ENCODE measurements at places on chromosomes 2 and 18.

- DNase-seq: no peak
Observed at GRCh38 chr18:38751898-38752297, 1186.3 kb upstream of the CELF4 start.

GRCh38 chr2:109450574-109451273 lies 163.0 kb downstream of the SEPTIN10 start:
- DNase-seq: no peak

GRCh38 chr2:144183727-144184126 lies 336.2 kb downstream of the ZEB2 start:
- no peak for DNase-seq

GRCh38 chr18:66682855-66683322 lies 79.0 kb upstream of the CDH19 start:
- DNase-seq: no peak

DNA sequence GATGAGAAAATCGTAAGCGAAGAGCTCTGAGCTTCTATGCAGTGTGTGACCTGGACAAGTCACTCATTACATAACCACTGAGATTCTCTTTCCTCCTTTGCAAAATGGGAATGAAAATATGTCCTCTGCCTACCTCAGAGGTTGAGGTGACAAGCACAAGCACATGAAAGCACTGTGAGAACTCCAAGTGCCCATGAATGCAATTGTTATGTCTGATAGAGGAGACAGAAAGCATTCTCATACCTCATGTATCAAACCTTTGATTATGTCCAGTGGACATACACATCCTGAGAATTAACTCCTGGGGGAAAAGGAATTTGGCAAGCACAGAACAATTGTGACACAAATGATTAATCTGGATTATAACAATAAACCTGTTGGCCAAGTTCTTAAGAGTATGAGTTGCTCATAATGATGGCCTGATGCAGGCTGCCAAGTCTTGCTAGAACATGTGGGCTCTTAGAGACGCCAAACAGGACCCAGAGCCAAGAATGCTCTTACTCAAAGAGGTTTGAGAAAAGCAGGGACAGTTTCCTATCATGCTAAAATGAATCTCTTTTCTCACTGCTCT lies 8.5 kb upstream of the RMDN2 start:
- no peak for DNase-seq

- no peak for DNase-seq
Observed at GRCh38 chr18:44708451-44709083, 27.9 kb downstream of the SETBP1 start.

DNA sequence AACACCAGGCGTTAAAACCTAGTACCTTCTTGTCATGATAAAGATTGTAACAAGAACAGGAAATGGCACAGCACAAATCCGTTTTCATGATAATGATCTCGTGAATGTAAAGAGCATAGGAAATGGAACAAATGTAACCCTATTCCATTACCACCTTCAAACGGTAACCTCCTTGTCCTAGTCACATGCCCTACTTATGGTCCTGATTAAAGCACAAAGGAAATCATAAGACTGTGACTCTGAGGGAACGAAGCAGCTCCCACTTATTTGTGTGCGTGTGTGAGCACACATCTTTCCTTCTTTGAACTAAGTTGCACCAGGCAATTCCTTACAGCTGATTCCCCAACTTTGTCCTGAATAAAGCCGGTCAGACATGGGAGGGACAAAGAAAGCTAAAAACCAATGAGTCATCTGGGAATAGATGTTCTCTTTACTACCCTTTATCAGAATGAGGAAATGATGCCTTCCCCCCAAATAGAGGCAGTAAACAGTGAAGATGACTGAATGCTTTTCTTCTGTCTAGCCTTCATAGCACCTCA lies 192.6 kb downstream of the IKZF2 start:
- DNase-seq: no peak

- no peak for DNase-seq
Observed at GRCh38 chr2:72778410-72778809, 47.4 kb downstream of the EXOC6B start.

- DNase-seq: no peak
Observed at GRCh38 chr2:8626572-8626971, 55.3 kb upstream of the ID2 start.

- peak; percentile 26 for DNase-seq
Observed at GRCh38 chr2:2743164-2743571, 412.1 kb upstream of the MYT1L start.

DNA sequence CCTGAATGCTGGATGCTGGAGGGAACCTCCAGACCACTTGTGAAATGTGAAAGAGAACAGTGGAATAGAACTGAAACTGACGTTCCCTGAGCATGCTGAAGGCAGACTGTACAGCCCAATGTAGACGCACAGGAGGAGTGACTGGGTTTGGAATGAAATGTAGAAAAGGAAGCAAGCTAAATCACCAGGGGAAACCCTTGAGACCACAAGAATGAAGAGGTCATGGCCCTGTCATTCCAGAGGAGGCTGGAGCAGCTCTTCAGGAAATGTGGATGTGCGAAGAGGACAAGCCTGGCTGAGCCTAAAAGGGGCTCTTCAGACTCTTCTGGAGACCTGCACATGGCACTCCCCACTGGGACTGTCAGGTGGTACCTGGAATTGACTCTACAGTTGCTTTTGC lies 118.5 kb upstream of the ALPP start:
- peak; percentile 72 for DNase-seq

GRCh38 chr18:49743117-49743567 lies 70.2 kb downstream of the ACAA2 start:
- no peak for DNase-seq

DNA sequence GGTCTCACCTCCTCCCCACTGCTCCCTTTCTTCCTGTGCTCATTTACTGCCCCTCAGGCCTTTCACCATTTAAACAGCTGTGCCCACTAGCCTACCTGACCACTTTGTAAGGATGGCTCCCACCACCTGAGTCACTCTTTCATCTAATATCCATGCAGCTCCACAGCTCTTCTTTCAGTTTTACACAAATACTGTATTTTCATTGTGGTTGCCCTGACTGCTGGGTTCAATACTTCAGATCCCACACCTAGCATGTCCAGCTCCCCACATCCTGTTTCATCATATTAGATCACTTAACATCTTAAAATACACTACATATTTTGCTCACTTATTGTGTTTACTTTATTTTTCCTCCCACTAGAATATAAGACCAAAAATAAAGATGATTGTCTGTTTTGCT lies 1110.6 kb downstream of the TSN start:
- no peak for DNase-seq

- no peak for DNase-seq
Observed at GRCh38 chr2:136319651-136320050, 201.7 kb upstream of the CXCR4 start.

DNA sequence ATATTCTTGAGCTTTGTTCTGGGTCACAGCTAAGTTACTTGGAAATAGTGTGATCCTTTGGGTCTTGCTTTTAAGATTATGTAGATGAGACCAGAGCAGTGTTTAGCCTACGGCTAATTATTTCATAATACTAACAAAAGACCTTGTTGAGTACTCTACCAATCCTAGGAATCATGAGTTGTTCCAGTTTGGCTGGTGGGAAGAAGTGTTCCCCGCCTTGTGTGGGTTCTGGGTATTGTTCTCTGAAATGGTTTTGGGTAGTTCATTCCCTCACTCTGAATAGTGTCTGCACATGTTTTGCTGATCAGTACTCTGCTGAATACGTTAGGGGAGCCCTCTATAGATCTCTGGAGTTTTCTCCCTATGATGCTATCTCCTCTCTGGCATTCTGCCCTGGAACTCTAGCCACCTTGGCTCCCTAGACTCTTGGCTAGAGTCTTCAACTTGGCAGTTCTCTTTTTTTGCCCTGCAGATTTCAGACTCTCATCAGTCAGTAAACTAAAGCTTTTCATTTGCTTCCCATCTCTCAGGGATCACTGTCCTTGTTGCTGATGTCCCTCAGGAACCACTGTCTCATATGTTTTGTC lies 48.4 kb downstream of the NEMP2 start:
- no peak for DNase-seq

DNA sequence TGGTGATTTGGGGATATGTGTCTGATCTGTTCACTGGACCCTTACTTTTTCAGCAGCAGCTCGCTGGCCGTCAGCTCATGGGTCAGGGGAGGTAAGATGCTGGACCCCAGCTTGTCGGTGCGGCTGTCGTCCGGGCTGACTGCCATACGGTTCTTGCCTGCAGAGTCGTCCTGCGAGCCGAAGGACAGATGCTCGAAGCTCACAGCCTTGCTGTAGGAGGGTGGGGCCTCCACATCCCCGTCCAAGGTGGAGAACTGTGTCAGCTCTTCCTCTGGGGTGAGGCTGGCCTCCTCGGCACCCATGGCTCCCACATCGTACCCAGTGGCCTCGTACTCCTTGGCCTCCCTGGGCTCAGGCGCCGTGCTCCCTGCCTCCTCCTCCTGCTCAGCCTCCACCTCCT lies 179.5 kb downstream of the NAPG start:
- DNase-seq: no peak

DNA sequence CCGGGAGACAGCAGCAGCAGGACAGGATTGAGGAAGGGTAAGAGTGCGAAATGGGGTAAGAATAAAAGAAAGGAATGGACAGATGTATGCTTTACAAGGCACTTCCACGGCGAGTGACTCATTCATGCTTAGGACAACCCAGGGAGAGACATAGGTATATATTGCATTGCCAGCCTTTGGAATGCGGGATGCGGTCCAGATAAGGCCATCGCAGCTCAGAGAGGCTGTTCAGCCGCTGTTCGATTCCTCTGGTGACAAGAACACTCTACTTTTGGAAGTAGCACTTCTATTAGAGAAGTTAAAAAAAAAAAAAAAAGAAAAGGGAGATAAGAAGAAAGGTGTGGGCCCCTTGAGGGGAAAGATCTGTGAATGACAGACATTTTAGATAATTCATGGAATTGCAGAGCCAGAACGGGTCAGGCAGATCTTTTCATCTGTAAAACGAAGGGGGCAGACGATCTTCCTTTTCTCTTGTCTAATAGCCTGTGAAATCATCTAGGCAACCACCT lies 819 bp upstream of the NCOA1 start:
- peak; percentile 88 for DNase-seq

DNA sequence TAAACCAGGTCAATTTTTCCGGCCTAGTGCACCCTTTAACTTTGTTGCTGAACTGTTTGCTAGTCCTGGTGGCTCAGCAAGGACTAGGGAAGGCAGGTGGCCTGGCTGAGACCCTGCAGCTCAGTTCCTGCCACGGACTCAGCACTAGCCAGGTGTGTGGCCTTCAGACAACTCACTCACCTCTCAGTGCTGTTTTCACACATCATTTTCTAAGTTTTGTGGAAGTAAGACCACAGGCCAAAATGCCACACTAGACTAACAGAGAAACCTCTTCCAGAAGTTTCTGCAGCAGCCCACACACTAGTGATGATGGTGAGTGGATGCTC lies 65.9 kb upstream of the SLC1A4 start:
- DNase-seq: no peak

DNA sequence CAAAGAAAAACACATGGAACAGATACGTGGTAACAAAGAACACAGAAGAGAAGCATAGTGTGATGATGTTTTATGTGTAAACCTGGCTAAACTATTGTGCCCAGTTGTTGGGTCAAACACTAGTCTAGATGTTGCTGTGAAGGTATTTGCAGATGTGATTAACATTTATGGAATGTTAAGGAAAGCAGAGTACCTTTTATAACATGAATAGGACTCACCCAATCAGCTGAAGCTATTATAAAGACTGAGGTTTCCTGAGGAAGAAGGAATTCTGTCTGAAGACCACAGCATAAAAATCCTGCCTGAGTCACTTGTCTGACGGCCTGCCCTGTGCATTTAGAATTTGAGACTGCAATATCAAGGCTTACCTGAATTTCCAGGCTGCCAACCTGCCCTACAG lies 253.1 kb downstream of the DYM start:
- DNase-seq: peak; percentile 25

GRCh38 chr2:226251661-226252060 lies 548.0 kb downstream of the IRS1 start:
- no peak for DNase-seq

- no peak for DNase-seq
Observed at GRCh38 chr18:23276451-23276850, 141.2 kb downstream of the CABLES1 start.

All from H54 (cell line).